SJSA1 (cell line): ENCODE measurements at places on chromosomes 7 and 10. TPM values are rescaled to one million over a fixed set of nuclear protein-coding genes. Genes with fewer than 3 reads are reported as not detected.

- no peak for DNase-seq
Observed at GRCh38 chr7:102988631-102989560, 76.1 kb downstream of the LRRC17 start.

WAPL gene
- total RNA-seq: 38.7 and 50.2 TPM in 2 replicates

DNA sequence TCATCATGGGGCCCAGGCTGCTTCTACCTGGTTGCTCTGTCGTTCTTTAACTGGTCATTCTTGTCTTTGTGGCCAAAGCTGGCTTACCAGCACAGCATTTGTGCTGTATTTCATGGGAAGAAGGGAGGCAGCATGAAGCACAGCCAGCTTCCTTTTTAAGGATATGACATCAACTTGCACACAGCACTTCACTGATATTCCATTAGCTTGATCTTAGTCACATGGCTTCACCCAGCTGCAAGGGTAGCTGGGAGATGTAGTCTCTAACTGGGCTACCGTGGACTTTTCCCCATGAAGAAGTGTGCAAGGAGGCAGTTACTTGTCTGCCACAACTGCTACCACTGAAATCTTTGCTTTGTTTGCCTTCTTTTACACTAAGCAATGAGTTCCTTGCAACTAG lies 525.2 kb downstream of the LRMDA start:
- no peak for DNase-seq

GRCh38 chr10:85967594-85967993 lies 399.0 kb downstream of the GRID1 start:
- DNase-seq: no peak

TSPAN33 gene
- 0.19 and 0.82 TPM in 2 replicates for total RNA-seq

TDRD1 gene
- not detected in 2 replicates for total RNA-seq

FLNC gene
- total RNA-seq: 56.8 and 84.7 TPM in 2 replicates

- DNase-seq: no peak
Observed at GRCh38 chr7:150964593-150965111, 13.5 kb downstream of the KCNH2 start.

DNA sequence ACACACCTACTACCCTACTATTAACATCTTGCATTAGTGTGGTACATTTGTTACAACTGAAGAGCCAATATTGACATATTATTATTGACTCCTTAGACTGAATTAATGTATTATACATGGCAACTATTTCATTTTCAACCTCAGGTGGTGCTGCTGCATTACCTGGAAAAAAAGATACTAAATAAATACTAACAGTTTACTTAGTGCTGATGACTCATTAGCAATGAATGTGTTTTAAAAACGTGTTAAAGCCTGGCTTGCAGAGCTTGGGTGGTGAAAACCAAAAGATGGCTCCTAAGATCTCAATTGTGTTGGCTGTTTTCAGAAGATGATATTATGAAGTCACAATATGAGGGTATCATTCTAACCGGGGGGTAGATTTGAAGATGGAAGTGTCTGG lies 34.8 kb downstream of the CFAP43 start:
- no peak for DNase-seq

KLHDC10 gene
- total RNA-seq: 15.9 and 23.0 TPM in 2 replicates

GRCh38 chr7:136247211-136247610 lies 270.1 kb upstream of the MTPN start:
- DNase-seq: no peak

- DNase-seq: no peak
Observed at GRCh38 chr7:147412109-147412508, 1178.5 kb upstream of the C7orf33 start.

GRCh38 chr7:127666602-127667001 lies 14.6 kb downstream of the SND1 start:
- DNase-seq: no peak

C10orf105 gene
- not detected in 2 replicates for total RNA-seq

- DNase-seq: no peak
Observed at GRCh38 chr10:77422491-77423338, 214.9 kb downstream of the KCNMA1 start.

GJC3 gene
- not detected in 2 replicates for total RNA-seq

GRCh38 chr10:100377830-100378229 lies 30.8 kb downstream of the SCD start:
- DNase-seq: no peak

DNA sequence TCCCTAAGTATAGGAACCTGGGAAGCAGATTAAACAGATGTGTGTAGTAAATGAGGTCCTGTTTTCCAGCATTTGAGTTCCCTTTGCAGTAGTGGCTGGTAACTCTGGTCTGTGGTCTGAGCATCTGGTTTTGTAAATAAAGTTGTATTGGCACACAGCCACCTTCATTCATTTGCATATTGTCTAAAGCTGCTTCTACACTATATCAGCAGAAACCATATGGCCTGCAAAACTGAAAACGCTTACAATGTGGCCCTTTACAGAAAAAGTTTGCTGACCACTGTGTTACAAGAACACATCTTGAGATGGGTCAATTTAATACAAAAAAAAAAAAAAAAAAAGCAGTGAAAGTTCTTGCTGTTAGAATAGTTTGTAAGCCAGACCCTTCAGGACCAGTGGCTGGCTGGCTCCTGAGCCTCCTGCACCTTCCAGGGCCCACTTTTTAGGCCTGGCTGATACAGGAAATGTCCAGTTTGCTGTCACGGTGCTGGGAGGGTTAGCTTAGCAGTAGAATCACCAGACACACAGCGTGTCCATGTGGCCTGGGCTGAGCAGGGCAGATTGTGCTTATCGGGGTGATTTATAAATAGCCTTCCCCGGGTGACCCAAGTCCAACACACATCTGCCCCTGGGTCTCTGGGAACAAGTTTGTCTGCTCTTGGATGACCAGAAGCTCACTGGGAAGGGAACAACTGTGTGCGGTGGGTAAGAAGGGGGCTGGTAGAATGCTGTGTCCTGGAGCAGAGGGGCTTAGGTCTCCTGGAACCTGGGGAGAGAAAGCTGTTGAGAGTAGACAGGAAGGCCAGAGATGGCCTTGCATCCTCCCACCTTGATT lies 1.4 kb downstream of the C10orf71 start:
- no peak for DNase-seq

GRCh38 chr7:106220307-106220706 lies 64.5 kb downstream of the NAMPT start:
- DNase-seq: no peak

NSUN6 gene
- total RNA-seq: 3.2 and 8.4 TPM in 2 replicates

INMT gene
- 0.08 and 0.19 TPM in 2 replicates for total RNA-seq

DNA sequence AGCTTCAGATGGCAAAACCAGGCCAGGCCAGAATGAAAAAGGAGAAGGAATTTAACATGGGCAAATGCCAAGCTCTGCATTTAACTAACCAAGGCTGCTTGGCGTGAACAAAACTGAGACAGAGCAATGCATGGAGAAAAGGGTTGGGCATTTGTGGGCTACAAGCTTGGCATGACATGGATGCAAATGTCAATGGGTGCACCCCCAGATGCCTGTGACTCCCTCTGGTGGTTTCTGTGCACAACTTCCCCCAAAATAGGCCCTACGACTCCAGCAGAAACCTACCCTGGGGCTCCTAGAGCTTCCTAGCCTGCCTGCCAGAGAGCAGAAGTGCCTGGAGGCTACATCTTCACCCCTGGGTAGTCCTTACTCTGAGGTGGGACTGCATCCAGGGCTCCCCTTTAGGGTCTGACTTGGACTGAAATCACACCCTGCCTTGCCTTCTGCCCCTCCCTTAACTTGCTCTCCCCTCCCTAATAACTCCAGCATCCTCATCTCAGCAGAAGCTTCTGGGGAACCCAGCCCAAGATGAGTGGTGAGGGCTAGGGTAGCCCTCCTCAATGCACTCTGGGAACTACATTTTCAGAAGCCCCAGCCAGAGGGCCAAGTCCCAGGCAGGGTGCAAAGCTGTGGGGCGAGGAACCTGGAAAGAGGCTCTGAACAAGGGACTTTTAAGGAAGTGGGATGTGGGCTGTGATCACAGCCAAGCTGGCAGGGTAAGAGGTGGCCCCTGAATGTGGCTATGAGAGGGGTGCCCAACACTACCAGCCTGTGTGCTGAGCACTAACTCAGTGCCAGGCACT lies 11.3 kb downstream of the GPRIN2 start:
- no peak for DNase-seq

GRCh38 chr10:3754727-3755439 lies 30.1 kb downstream of the KLF6 start:
- peak; percentile 52 for DNase-seq

HGF gene
- 0.08 TPM in 1 of 2 replicates, not detected in the other for total RNA-seq

DNA sequence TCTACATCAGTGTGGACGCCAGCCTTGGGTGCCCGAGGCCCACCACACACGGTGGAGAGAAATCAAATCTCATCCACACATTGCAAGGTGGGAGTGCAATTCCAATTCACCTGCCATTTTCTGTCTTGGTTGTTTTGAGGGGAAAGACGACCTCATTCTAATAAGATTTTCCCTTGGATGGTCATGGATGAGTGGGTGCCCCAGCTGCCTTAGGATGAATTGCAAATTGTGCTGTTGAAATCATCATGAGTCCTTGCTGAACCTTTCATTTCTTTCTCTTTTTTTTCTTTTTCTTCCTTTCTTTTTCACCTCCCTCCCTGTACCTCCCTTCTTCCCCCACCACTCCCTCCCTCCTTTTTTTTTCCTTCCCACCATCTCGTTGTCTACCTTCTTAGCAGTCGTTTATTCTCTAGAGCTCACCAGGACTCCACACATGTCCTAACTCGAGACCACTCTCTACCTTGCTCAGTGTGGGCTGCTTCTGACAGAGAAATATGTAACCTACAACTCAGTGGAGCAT lies 266.9 kb upstream of the NFE2L3 start:
- no peak for DNase-seq

DNA sequence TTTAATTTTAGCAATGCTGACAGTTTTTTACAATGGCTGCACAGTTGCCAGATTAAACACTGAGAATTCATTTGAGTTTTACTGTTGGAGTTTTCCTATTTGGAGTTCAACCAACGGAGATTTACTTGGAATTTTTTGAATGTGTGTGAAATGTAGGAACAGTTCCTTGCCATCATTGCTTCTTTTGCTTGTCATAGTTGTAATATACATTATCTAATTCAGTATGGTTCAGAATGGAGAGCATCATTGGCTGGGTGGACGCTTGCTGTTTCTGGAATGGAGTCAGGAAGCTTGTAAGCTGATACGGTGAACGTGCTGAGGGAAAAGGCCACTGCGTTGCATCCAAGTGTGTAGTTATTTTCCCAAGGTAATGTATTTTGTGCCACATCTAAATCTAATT lies 404.3 kb upstream of the KLF6 start:
- no peak for DNase-seq

GRCh38 chr10:86506062-86506461 lies 15.5 kb downstream of the WAPL start:
- DNase-seq: no peak

DNA sequence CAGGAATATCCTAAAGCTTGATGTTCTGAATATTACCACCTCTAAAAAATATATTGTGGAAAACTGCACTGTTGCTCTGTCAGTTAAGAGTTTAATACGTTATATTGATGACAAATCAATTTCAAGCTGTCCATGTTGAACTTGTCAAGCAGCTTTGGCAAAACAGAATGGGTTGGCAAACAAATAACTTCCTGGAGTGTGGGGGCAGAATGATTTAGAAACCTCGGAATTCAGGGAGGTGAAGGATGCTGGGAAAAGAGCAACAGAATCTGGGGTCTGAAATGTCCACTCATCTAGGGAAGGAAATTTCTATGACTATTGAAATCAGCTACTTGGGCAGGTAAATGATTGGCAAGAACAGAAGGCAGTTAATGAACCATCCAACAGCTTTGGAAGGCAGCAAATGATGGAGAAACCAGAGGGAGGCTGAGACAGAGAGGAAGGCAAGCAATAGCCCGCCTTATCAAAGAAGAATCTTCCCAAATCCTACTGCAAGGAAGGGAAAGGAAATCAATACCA lies 95.1 kb upstream of the PALS2 start:
- DNase-seq: no peak

METTL27 gene
- total RNA-seq: 0.91 and 2.9 TPM in 2 replicates

- DNase-seq: no peak
Observed at GRCh38 chr10:78393094-78393493, 359.4 kb downstream of the RPS24 start.

DNA sequence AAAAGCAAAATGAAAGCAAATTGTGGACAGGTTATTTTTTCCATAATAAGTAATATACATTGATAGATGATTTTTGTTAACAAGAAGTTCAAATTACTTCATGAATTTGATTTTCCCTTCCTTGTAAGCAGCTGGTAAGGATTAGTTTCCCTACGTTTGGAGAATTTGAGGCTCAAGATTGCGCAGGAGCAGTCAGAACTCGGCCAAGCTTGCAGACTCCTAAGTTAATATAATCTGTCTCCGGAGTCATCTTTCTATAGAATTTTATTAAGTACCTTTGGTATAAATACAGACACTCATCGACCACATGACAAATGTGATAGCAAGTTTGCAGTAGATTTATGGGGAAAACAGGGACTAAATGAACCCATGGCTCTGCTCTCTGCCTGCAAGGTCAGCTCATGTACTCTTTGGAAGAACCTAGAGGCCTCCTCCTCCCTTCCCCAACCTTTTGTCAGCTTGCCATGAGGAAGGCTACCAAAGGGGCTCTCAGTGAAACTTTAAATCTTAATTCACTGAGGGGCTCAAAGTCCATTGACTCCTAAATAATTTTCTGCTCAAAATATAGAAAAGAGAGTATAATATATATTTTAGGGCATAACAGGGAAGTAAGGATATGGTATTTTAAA lies 89.2 kb upstream of the CTTNBP2 start:
- DNase-seq: no peak

AVPI1 gene
- 4.3 and 8.6 TPM in 2 replicates for total RNA-seq

RSPH10B gene
- total RNA-seq: not detected in 2 replicates

GRCh38 chr7:146366938-146367337 lies 250.3 kb downstream of the CNTNAP2 start:
- DNase-seq: no peak

C7orf57 gene
- 0.34 and 3.8 TPM in 2 replicates for total RNA-seq

- DNase-seq: no peak
Observed at GRCh38 chr7:119392-120163, 72.8 kb upstream of the FAM20C start.

GRCh38 chr7:112619343-112619742 lies 138.6 kb downstream of the LSMEM1 start:
- DNase-seq: no peak

- DNase-seq: no peak
Observed at GRCh38 chr10:79089632-79090031, 20.9 kb downstream of the ZMIZ1 start.

DNA sequence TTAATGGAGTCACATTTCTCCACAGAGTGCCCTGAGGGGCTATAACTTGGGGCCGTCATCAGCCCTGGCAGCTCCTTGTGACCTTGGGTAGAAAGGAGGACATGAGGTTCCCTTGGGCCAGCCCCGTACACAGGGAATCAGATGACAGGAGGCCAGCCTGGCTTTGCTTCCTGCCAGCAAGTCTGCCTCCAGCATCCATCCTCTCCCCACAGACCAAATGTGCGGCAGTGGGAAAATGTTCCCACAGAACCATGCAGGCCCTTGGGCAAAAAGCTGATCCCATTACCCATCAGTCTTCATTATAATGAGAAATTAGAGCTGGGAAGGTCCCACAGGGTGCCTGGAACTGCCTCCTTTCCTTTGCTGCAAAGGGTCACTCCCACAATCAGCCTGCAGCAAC lies 908.3 kb downstream of the GRID1 start:
- no peak for DNase-seq

SKIDA1 gene
- total RNA-seq: 0.72 and 1.7 TPM in 2 replicates
